ENCODE measurements at places on chromosomes 12 and 14. TPM values are rescaled to one million over a fixed set of nuclear protein-coding genes. Genes with fewer than 3 reads are reported as not detected.

Gene TMEM233
- not detected for total RNA-seq

Gene FSCB
- total RNA-seq, result not detected

Gene IL31
- total RNA-seq, result not detected

Gene SRP54
- total RNA-seq, result 49.6 TPM

Gene MAP1LC3B2
- 4.6 TPM for total RNA-seq

Gene SLCO1B1
- not detected for total RNA-seq

Gene MYF5
- not detected for total RNA-seq

Gene ACVRL1
- total RNA-seq, result 0.23 TPM

DNA sequence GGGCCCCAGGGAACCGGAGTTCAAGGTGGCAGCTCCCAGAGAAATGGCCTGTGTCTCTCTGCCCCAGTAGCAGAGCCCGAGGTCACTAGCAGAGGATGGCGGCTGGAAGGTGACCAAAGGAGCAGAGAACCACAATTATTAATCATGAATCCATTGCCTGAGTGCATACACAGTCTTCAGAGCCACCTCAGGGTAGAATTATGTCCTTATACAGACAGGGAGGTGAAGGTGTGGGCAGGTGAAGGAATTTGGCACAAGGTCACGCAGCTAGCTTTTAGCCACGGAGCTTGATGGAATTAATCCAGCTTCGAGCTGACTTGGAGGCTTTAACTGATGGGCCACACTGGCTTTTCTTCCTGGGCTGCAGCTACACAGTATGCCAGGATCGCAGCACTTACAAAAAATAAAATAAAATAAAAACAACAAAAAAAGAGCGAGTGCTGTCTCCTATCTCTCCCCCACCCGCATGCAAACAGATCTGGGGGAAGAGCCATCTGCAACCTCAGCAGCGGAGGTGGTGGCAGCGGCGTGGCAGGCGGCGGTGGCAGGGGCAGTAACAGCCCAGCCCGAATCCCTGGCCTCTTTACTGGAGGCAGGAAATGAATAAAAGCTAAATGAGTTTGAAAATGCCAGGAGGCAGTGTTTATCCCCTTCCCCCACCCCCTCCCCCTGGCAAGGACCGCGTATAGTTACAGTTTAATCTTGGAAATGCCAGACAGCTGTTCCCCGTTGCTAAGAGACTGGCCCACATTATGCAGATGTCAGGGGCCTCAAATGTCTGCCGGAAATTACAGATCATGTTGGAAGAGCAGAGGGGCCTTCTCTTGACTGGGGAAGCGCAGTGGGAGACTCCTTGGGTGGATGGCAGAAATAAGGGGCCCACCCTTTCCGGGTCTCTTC lies 93.5 kb downstream of the LRRC74A start:
- H3K36me3 ChIP-seq, result no peaks in the 10 kb centered on the region
- no peaks in the 10 kb centered on the region for H3K27me3 ChIP-seq

- H3K27ac ChIP-seq, result no peak overlapping the region
- no peaks in the 10 kb centered on the region for H3K4me1 ChIP-seq
- H3K36me3 ChIP-seq, result no peaks in the 10 kb centered on the region
- no peak overlapping the region for H3K4me3 ChIP-seq
These were observed 46.3 kb upstream of the FBXO21 start for GRCh38 chr12:117236456-117237001.

GRCh38 chr14:95294320-95294719 lies 25.4 kb downstream of the CLMN start:
- no peaks in the 10 kb centered on the region for H3K36me3 ChIP-seq
- H3K27me3 ChIP-seq, result peaks cover 51% of the 10 kb centered on the region
- H3K4me1 ChIP-seq, result no peaks in the 10 kb centered on the region
- H3K4me3 ChIP-seq, result no peak overlapping the region
- no peak overlapping the region for H3K27ac ChIP-seq

DNA sequence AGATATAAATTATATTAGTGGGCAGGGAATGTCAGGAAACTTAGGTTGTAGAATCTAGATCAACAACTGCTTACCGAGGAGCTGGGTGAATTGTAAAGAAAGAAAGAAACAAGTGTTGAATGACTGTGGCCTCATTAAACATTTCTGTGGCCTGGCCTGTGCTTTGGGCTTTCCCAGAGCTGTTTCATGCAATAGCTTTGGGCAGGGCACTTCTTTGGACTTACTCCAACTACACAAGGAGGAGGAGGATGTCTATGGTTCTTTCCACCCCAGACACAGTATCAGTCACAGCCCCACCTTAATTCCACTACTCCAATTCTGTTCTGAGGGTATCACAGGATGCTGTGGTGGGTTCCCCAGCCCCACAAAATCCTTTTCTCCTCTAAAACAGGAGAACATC lies 38.0 kb downstream of the DPF3 start:
- no peak overlapping the region for H3K27ac ChIP-seq
- H3K27me3 ChIP-seq, result no peaks in the 10 kb centered on the region
- DNase-seq, result no peak
- no peak overlapping the region for H3K4me3 ChIP-seq
- no peaks in the 10 kb centered on the region for H3K36me3 ChIP-seq

DNA sequence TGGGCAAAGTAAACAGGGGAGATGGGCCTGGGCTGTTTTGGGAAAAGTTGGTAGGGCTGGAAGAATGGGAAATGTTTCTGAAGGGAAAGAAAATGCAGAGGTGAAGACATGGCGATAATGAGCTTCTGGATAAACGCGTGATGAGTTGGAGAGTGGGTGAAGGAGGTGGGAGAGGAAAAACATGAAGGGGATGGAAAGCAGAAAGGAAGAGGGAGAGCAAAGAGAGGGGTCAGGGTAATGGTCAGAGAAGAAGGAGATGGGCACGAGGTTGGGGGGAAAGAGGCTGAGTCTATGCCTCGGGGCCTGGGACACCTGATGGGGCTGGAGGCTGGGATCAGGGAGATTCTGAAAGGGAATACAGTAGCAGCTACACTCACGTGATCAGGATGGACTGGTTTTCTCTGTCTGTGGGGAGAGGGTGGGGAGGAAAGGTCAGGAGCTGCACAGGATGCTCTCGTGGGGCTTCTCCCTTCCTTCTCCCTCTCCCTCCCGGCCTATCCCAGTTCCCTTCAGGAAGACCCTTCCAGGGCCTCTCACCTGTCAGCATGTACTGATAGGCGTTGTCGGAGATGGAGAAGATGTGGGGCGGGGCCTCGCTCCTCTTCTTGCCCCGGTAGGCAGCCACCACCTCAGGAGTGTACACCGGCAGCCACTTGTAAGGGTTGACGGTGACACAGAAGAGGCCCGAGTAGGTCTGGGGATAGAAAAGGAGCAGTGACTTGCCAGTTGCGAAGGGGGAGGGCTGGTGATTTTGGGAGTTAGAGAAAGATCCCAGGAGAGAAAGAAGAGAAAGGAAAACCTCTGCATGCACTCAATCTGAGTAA lies 3.1 kb downstream of the MYH7 start:
- no peak overlapping the region for H3K4me3 ChIP-seq
- DNase-seq, result no peak
- H3K36me3 ChIP-seq, result no peaks in the 10 kb centered on the region
- no peak overlapping the region for H3K27ac ChIP-seq

DNA sequence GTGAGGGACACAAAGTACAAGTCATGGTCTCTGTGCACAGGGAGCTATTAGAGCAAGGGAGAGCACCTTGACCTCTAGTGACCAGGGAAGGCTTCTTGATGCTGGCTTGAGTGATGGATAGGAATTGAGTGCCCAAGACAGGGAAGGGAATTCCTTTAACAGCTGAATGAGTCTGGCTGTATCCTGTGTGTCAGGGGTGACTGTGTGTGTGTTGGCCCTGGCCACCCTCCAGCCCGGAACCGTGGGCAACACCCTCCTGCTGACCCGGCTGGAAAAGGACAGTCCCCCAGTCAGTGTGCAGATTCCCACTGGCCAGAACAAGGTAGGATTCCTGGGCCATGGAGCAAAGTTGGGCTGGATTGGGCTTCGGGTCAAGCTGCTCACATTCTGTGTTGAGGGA lies 5.5 kb upstream of the PFDN5 start:
- H3K4me3 ChIP-seq, result no peak overlapping the region
- no peaks in the 10 kb centered on the region for H3K27me3 ChIP-seq
- H3K27ac ChIP-seq, result no peak overlapping the region
- no peaks in the 10 kb centered on the region for H3K4me1 ChIP-seq

DNA sequence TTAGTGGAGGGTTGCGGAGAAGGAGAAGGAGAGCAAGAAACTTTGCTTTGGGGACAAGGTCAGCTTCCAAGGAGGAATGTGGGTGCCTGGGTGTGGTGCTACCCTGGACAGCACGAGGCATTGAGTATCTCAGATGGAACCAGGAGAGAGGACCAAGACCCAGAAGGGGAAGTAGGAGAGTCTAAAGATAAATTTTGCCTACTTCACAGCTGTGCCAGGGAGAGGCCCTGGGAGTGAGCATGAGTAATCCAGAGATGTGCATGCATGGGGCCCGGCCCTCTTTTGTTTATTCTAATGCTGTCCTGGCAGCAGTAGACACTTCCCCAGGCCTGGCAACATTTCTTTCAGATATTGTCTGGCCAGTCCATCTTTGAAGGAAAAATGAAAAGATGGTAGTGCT lies 49.5 kb upstream of the GNPNAT1 start:
- H3K36me3 ChIP-seq, result no peaks in the 10 kb centered on the region
- H3K4me1 ChIP-seq, result no peaks in the 10 kb centered on the region
- DNase-seq, result no peak
- H3K27me3 ChIP-seq, result no peaks in the 10 kb centered on the region
- no peak overlapping the region for H3K27ac ChIP-seq

DNA sequence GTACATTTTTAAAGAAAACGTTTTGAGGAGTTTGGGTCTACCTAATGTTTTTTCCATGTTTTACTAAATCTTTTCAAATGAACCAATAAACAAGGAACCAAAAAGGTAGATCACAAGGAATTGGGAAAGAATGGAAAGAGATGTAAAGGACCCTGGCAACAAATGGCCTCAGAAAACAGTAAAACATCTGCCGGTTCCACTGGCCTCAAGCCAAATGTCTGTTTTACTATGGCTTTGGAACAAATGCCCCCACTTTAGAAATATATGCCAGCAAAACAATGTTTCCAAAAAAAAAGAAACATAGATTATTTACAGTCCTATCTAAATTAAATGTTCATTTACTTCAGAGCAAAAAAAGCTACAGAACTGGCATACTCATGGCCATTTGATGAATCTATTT lies 3.0 kb downstream of the TRMT5 start:
- H3K36me3 ChIP-seq, result peaks cover 5% of the 10 kb centered on the region
- H3K4me1 ChIP-seq, result peaks cover 19% of the 10 kb centered on the region
- DNase-seq, result no peak

DNA sequence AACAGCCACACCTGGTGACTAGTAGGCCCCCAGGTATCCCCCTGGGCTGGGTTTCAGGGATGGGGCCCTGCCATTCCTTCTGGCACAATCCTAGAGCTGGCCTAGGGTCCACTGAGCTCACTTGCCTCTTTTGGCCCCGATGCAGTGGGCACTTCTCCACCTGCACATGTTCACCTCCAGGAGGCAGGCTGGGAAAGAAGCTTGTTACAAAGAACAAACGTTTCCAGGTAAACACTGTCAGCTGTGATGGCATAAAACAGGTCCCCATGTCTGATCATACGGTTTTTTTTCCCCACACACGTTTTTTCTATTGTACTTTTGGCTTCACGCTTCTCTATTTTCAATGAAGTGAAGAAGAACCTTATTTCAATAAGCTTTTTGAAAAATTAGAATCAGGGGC lies 15.8 kb upstream of the HVCN1 start:
- H3K27ac ChIP-seq, result no peak overlapping the region
- no peak for DNase-seq
- no peak overlapping the region for H3K4me3 ChIP-seq
- H3K36me3 ChIP-seq, result no peaks in the 10 kb centered on the region
- no peaks in the 10 kb centered on the region for H3K4me1 ChIP-seq

DNA sequence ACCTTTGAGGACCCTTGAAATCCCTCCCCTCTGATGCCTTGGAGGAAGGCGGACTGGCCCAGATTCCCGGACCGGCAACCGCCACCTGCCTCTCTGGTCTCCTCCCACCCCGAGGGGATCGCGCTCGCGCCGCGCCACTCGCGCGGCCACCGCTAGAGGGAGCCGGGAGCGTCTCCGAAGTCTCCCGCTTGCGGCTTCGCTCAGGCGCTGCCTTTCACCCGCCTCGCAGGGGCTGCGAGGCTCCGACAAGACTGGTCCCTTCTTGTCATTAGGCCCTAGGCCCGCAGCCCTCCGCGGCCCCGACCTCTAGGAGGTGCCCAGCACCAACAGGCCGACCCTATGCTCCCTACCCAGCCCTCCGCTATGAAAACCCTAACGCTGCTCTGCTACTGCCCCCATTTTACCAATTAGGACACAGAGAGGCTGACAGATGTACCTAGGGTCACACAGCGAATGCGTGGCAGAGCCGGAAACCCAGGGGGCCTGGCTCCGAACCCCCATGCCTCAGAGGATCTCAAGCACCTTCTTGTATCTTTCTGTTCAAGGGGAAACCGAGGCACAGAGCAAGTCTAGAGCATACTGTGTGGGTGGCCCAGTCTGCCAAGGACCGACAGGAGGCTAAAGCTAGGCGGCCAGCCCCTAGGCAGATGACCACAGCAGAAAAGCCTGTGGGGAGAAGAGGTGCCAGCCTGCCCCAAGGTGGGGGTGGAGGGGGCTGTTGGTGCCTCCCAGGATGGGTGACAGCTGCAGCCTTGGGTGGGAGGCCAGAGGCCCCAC lies 21.4 kb upstream of the VSX2 start:
- H3K36me3 ChIP-seq, result no peaks in the 10 kb centered on the region
- H3K27me3 ChIP-seq, result peaks cover 50% of the 10 kb centered on the region
- peak overlapping the region; percentile 16 for H3K4me3 ChIP-seq
- H3K4me1 ChIP-seq, result no peaks in the 10 kb centered on the region
- peak; percentile 62 for DNase-seq

- H3K4me1 ChIP-seq, result peaks cover 18% of the 10 kb centered on the region
- no peaks in the 10 kb centered on the region for H3K36me3 ChIP-seq
These were observed 603 bp upstream of the ENDOU start for GRCh38 chr12:47725893-47726292.

DNA sequence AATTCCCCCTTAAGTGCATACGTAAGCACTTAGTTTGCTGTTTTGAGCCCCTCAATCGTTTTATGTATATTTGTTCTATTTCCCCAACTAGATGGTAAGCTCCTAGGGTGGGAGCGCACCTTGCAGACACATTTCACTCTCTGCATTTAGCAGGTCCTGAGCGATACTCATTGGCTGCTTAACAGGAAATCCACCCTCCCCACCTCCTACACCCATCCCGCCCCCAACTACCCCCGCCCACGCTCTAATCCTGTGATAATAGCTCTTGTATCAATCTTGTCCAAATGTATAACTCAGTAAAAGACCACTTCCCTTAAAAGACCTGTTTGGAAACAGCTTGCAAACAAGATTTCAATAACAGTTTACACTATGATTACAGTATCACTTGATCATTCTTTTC lies 8.1 kb downstream of the LPAR5 start:
- H3K4me3 ChIP-seq, result peak overlapping the region; percentile 49
- H3K4me1 ChIP-seq, result peaks cover 48% of the 10 kb centered on the region
- DNase-seq, result peak; percentile 33
- no peaks in the 10 kb centered on the region for H3K27me3 ChIP-seq

- H3K27ac ChIP-seq, result no peak overlapping the region
- no peaks in the 10 kb centered on the region for H3K36me3 ChIP-seq
- H3K4me3 ChIP-seq, result no peak overlapping the region
- DNase-seq, result no peak
These were observed 53.9 kb downstream of the SMUG1 start for GRCh38 chr12:54134850-54135249.
